ENCODE measurements at places on chromosomes 7 and 10.

DNA sequence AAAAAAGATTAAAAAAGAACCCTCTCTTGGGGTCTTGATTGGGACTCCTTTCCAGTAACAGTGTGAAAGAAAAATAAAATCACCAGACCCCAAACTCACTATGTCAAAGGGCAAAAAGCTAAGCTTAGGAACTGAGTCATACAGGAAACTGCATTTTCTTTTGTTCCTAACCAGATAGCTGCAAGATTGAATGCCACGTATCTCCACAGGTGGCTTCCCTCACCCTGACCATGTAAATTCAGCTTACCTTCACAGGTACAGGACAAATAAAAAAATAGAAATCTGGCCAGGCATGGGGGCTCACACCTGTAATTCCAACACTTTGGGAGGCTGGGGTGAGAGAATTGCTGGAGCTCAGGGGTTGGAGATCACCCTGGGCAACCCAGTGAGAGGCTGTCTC, 32.5 kb upstream of the EIF4H start:
- no peak for DNase-seq

DNA sequence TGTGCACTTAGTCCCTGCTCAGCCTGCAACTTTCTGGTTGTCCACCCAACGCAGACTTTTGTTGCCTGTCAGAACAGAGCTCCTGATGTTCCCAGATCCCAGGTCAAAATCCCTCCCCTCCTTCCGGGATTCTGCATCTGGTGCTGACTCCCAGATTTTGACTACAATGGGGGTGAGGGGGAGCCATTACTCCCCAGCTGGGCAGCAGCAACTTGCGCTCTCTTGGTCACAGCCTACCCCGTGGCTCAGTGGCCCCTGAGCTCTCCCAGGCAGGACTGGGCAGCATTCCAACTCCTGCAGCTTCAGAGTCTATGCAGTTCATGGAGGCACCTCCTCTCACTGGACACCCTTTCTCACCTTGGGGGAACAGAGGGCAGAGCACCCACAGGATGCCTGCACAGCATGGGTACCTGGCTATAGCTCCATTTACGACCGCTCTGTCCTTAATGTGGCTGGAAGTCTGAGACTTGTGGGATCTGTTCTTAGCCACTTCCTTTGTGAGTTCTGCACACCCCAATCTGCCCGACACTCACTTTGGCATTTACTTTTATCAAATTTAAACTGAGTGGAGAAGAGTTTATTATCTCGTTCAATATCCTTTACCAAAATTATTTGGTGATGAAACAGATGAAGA, 545.5 kb upstream of the MGMT start:
- no peak for DNase-seq

GRCh38 chr10:103193820-103194529, 903 bp upstream of the NT5C2 start:
- DNase-seq = peak; percentile 63

DNA sequence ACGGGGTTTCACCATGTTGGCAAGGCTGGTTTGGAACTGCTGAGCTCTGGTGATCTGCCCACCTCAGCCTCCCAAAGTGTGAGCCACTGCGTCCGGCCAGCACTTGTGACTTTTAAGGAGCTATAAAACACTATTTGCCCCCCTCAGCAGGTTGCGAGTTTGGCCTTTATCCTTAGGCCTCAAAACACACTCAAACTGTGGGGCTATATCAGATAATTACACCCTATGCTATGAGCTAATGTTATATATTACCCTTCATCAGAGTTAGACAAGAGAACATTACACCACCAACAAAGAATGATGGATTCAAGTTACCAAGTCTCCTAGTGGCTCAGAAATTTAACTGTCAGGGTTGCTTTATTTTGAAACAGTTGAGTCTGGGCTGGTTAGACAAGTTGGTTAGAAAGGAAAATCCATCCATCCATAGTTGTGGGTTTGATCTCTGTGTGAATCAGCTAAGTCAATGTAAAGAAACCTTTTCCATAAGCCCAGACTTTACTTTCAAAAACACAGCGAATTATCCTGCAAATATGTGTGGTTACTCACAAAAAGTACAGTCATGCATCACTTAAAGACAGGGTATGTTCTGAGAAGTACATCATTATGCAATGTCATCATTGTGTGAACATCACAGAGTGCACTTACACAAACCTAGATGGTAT, 115.8 kb downstream of the SEMA3D start:
- DNase-seq = no peak

All from body of pancreas (tissue), 4 donors.